ENCODE measurements at places on chromosomes 12 and 14. TPM values are rescaled to one million over a fixed set of nuclear protein-coding genes. Genes with fewer than 3 reads are reported as not detected.

PUS1 gene
- total RNA-seq: 12.4 TPM

P2RX2 gene
- not detected for total RNA-seq

KRT71 gene
- total RNA-seq: not detected

ANKRD33 gene
- 0.44 TPM for total RNA-seq
